ENCODE measurements at places on chromosomes 5 and 9.

- DNase-seq: no peak
Measured at GRCh38 chr5:74394916-74395880, 245.3 kb downstream of the ENC1 start.

GRCh38 chr9:23821375-23822181 is 4.5 kb downstream of the ELAVL2 start:
- no peak for DNase-seq

- no peak for DNase-seq
Measured at GRCh38 chr5:159038907-159039306, 60.8 kb downstream of the EBF1 start.

GRCh38 chr5:493758-494157 is 30.5 kb downstream of the SLC9A3 start:
- DNase-seq: no peak

- no peak for DNase-seq
Measured at GRCh38 chr9:109278848-109279247, 42.0 kb downstream of the EPB41L4B start.

- DNase-seq: no peak
Measured at GRCh38 chr9:5764130-5764868, 68.6 kb downstream of the ERMP1 start.

DNA sequence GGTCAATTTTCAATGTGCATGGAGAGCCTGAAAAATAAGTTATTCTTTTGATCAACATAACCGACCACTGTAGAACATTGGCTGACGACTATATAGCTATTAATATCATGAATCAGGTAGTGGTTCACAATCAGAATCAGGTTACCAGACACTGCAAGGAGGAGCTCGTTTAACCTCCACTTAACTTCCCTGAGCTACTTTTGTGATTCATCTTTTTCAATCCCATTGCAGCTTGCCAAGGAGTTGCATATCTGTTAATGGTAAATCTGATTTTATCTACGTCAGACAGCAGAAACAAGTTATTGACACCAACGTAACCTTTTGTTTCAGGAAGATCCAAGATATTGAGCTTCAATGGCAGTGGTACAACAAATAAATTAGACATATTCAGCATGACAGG is 2263.8 kb upstream of the ACO1 start:
- no peak for DNase-seq

DNA sequence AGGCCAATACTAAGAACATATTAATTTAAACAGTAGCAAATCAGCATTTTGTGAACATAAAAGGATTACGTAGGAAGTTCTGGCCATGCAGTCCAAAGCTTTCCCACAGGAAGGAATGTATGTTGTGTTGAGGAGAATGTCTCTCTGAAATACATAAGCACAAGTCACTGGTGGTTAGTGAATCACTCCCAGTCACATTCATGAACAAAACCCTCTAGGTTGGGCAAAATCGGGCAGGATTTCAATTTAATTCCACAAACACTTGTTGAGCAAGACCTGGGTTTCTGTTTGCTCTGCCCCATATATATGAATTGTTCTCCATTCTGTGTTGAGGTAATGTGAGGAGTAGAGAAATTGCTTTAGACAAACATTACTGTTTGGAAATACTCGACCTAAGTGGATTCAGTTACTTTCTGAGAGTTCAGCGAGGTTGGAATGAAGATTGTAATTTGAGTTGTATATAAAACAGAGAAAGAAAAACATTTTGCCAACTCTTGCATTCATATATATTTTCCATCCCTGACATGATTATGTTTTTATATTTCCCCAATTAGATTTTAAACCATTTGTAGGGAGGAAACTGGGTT is 127.6 kb upstream of the RPS23 start:
- no peak for DNase-seq

DNA sequence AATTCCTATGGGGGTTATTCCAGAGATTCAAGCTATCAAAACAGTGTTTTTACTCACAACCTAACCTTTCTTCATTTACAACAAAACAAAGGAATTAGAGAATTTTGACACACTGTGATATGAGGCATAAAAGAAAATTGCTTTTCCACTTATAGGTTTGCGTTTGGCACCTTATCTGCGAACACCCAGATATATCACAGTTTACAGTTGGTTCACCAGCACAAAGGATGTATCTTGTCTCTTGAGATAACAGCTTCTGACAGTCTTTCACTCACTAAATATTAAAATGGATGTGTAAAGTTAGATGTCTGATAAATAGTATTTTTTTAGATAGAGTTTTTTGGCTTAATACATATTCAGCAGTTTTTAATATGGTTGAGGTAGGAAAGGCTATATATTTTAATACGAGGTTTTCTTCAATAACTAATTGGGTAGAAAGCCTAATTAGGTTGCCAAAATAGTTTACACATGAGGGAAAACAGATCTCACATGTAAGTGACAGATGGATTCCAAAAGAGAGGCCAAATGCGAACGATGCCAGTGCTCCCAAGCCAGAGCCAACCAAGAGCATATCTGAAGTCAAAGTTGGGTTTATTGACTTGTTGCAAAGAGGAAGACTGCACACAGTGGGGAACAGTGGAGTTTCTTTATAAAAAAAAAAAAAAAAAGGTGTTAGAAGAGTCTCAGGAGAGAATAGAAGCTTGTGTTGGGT is 1495.2 kb downstream of the MAT2B start:
- no peak for DNase-seq

- peak; percentile 21 for DNase-seq
Measured at GRCh38 chr9:68546596-68547390, 6.1 kb upstream of the TMEM252 start.

DNA sequence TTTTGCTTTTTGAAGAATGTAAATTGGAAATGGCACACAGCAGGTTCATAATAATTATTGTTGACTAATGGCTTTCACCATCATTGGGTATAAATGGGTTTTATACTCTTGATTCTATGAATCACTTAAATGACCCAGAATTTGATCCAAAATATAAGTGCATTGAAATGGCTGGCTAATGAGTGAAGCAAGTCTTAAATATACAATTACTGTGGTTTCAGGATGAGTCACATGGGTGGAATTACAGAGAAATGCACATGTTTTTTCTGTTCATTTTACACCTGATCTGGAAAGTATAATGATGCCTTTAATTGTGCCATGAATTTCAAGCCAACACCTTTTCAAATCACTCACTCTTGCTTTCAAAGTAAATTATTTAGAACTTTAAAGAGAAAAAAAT is 380.8 kb upstream of the CD180 start:
- no peak for DNase-seq

DNA sequence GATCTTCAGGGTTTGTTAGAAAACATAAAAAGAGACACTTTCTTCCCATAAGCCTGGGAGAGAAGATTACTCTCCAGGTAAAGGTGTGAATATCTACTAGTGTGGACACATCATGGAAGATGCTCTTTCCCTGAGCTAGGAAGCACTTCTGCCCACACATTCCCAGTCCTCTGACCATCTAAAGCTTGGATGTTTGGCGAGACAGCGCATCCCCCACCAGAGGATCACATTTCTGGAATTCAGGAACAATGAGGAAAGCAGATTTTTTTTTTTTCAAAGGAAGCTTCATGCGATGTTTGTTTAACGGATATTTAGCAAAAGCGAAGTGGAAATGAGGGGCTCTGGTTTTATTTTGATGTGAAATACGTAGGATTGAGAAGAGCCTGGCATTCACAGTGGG is 6.2 kb downstream of the SVEP1 start:
- DNase-seq: no peak

DNA sequence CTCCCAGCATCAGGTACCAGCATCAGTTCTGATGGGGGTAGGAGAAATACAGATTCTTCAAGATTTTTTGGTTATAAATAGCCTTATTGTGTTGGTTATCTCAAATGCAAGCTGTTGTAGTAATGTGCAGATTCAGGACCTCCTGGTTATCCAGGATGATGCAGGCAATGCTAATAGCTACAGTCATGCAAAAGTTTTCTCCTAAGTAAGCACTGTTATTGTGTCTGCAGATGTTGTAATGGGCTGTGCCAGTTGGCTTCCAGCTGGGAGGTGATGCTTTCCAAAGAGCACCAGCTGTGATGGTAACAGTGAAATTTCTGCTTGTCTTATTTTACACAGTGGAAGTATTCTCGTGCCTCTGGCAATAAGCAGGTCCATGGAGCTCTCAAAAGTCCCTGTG is 719.2 kb upstream of the CTNND2 start:
- no peak for DNase-seq

GRCh38 chr5:81626524-81626923 is 124.4 kb downstream of the SSBP2 start:
- DNase-seq: no peak

DNA sequence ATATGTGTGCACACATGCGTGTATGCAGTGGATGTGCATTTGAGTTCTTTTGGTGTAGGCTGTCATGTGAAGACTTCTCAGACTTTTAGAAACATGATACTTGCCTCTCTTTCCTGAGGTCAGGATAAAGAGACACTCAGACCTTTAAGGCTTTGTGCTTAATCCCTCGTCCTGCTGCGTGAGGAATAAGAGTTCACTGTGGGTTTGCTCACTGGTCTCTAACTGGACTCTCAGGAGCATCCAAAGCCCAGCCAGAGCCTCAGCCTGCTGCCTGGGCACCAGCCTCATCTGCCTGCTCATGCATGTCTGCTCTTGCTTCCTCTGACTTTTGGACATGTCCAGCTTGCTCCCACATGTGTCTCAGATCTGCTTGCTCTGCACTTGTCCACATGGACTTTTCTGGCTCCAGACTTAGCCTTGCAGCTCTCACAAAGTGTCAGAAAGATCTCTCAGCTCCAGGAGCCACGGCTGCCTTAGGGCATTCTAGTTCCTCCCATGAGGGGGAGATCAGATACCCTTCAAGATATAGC is 65.1 kb upstream of the ZNF366 start:
- no peak for DNase-seq

DNA sequence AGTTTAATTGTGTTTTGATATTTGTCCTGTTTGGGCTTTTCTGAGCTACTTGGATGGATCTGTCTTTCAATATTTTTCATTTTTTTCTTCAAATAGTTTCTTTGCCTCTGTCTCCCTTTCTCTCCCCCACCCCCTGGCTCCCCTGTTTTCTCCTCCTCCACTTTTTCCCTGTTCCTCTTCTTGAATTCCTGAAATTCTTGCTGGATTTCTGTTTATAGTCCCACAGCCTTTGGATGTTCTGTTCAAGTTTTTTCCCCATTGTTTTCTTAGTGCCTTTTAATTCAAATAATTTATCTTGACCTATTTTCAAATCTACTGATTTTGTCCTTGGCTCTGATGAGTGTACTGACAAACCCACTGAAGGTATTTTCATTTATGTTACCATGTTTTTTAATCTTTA is 113.0 kb downstream of the VPS13A start:
- no peak for DNase-seq

DNA sequence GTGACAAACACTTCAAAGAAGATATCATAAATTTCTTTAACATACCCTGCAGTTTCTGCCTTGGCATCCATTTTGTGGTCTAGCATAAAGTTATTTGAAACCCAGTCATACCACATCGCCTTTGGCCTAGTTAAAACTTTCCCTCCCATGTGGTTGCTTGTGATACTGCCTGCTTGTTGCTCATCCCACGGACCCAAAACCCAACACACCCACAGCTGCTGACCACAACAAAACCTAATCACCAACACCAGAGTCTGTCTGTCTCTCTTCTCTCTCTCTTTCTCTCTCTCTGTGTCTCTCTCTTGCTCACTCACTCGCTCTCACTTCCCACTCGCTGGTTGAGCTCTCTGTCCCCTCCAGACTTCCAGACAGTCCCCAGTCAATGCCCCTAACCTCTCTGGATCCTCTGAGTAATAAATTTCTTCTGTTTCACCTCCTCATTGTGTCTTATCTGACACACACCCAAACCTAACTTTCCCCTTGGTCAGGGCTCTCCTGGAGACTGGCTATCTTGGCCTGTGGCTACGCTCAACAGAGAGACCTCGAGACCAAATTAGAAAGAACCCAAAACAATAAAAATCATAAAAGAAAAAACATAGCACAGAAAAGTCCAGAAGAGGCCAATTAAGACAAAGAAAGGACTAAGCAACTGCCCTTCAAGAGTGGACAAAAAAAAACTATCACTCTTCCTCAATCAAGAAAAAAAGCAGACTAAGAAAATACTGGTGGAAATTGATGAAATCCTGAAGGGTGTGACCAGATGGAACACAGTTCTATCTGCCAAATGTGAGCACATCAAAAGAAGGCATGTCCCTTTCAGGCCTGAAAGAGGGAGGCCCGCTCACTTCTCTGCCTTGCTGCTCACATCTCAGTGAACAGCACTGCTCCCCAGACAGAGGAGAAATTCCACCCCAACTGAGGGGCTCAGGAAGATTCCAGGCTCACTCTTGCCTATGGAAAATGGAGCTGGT is 41.5 kb downstream of the TTLL11 start:
- DNase-seq: no peak

- DNase-seq: no peak
Measured at GRCh38 chr9:83656952-83657351, 34.0 kb downstream of the IDNK start.

DNA sequence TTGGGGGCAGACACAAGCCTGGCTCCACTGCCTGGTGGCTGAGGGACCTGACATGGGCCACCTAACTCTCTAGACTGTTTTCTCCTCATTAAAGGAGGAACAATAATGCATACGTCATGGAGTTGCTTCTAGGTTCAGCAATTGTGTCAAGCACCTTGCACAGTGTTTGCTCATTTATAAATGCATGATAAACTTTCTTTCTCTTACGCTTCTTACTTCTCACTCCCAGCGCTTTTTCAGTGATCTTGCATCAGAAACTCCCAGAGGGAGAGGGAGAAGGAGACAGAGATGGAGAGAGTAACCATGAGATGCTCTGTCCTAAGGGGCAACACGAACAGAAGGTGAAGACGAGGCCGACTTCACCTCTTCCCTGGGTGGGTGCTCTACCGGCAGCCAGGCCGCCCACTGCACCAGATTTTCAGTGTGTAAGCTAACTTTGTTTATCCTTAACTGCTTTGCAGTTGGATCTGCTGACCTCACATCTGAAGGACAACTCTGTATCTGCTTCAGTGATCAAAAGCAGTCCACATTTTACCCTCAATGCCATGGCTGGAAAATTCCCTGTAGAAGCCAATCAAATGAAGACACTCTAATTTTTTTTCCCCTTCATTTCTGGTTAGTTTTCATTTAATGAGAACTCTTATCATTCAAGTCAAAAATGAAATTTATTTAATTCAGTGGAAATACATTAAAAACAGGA is 35.3 kb downstream of the MED27 start:
- no peak for DNase-seq

GRCh38 chr5:154117930-154118329 is 72.6 kb upstream of the GALNT10 start:
- DNase-seq: no peak

DNA sequence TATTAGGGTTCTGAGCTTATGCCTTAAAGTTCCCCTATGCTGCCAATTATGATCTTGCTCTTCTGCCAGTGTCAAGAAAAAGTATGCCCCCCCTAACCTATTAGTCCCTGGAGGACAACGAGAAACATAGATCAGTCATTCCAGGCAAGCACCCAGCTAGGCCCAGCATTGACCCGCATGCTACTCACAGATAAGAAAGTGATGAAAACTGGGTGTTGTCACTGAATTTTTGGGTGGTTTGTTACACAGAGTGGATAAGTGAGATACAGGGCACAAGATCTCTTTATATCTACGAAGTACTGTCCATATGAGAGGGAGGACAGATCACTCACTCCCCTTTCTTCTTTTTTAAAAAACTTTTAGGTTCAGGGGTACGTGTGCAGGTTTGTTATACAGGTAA is 6.4 kb upstream of the TEX48 start:
- DNase-seq: no peak

All from midbrain (tissue), 1 donor.